ENCODE measurements at places on chromosomes 2 and 18. TPM values are rescaled to one million over a fixed set of nuclear protein-coding genes. Genes with fewer than 3 reads are reported as not detected.

The UGT1A8 gene
- not detected for total RNA-seq

The IL36B gene
- total RNA-seq = not detected

The SCLY gene
- total RNA-seq = 16.8 TPM

The SRD5A2 gene
- total RNA-seq = not detected

The COLEC12 gene
- not detected for total RNA-seq

The KCNF1 gene
- 24.5 TPM for total RNA-seq

The TIGD1 gene
- total RNA-seq = 4.1 TPM

The INPP5D gene
- 0.51 TPM for total RNA-seq

The MYO3B gene
- not detected for total RNA-seq

The CD8A gene
- 0.34 TPM for total RNA-seq

The HADHA gene
- total RNA-seq = 146 TPM

The SDC1 gene
- 223 TPM for total RNA-seq

The COX5B gene
- total RNA-seq = 314 TPM

The FRZB gene
- total RNA-seq = 0.03 TPM

The IL37 gene
- total RNA-seq = not detected

The CARF gene
- 0.88 TPM for total RNA-seq

The PSMA8 gene
- total RNA-seq = not detected

The DES gene
- not detected for total RNA-seq

The GAREM2 gene
- total RNA-seq = 7.0 TPM

The MALL gene
- total RNA-seq = 133 TPM

The GCG gene
- total RNA-seq = not detected

The CNGA3 gene
- 0.06 TPM for total RNA-seq

The RIT2 gene
- not detected for total RNA-seq

The ATL2 gene
- total RNA-seq = 53.5 TPM

The ERFE gene
- total RNA-seq = 7.8 TPM

The CREG2 gene
- total RNA-seq = 10.0 TPM

The SESTD1 gene
- total RNA-seq = 23.4 TPM

The CERS6 gene
- 15.3 TPM for total RNA-seq

The GATA6 gene
- total RNA-seq = 2.9 TPM

The GALNT14 gene
- 47.5 TPM for total RNA-seq

The AKAIN1 gene
- total RNA-seq = not detected

The ASAP2 gene
- 37.5 TPM for total RNA-seq

The ZBTB7C gene
- total RNA-seq = 0.05 TPM
